WTC11 (cell line): ENCODE measurements at places on chromosomes 1 and 21.

- no peak for DNase-seq
Observed at GRCh38 chr1:58824753-58825389, 41.0 kb upstream of the JUN start.

- no peak for DNase-seq
Observed at GRCh38 chr1:40257313-40257687, 736 bp upstream of the ZMPSTE24 start.

DNA sequence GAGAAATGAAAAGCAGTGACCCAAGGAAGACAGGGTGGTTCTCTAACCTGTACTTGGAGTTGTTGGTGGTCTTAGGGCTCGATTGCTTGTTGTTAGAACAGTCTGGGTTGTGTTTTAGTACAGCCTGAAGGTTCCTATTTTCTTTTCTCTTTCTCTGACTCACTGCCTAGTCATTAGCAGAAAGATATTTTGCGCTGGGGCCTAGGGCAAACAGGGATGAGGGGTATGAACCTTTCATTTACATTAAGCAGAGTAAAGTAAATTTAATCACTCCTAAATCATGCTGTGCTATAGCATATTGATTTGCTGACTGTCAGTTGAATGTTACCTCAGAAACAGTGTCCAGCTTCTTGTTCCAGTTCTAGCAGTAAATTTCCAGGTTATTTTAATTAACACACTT lies 197.2 kb downstream of the RWDD3 start:
- no peak for DNase-seq

GRCh38 chr1:234875953-234876855 lies 252.4 kb downstream of the TOMM20 start:
- no peak for DNase-seq

DNA sequence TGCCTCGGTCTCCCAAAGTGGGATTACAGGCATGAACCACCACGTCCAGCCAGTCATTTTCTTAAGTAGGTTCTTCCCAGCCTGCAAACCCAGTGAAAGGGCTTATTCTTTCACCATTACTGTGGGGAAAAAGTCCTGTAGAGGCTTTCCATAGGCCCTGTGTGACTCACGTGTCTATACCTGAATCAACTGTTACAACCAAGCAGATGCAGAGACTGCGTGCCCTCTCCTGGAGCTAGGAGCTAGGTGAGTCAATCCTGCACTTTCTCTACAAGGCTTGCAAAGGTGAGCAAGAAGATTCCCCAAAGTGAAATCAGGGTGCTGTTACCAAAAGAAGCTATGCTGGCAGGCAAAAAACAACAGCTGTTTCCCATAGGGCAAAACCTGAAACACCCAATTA lies 13.8 kb upstream of the MPZL1 start:
- no peak for DNase-seq
